T-helper 17 cell (primary cell): ENCODE measurements at places on chromosomes 11 and 22. TPM values are rescaled to one million over a fixed set of nuclear protein-coding genes. Genes with fewer than 3 reads are reported as not detected.

DNA sequence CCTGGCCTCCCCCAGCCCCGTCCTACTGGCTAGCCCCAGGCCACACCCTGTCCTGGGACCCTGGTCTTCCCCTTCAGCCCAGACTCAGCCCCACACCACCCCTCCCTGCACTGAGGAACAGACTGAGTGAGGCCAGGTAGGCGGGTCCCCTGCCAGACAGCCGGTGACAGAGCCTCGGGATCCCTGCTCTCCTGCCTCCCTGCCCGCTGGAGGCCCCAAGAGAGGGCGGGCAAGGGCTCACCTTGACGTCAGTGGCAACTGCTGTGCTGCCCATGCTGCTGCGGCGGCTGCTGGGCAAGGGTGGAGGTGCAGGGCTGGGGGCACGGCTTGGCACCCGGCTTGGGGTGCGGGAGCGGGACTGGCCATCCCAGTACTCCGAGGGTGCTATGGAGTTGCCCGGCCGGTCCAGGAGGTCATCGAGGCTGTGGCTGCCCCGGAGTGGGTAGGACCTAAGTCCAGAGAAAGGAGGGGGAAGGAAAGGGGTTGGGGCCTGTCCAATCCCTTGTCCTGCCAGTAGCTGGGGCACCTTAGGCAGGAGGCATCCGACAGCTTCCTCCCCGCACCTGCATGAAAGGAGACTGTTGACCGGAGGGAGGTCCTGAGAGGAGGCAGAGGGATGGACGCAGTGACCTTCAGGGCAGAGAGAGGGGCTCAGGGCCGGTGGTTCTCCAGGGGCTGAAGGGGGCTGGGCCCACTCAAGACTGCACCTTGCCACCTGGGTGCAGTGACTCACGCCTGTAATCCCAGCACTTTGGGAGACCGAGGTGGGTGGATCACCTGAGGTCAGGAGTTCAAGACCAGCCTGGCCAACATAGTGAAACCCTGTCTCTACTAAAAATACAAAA is 2.2 kb upstream of the SLC16A8 start:
- no peak for DNase-seq

DNA sequence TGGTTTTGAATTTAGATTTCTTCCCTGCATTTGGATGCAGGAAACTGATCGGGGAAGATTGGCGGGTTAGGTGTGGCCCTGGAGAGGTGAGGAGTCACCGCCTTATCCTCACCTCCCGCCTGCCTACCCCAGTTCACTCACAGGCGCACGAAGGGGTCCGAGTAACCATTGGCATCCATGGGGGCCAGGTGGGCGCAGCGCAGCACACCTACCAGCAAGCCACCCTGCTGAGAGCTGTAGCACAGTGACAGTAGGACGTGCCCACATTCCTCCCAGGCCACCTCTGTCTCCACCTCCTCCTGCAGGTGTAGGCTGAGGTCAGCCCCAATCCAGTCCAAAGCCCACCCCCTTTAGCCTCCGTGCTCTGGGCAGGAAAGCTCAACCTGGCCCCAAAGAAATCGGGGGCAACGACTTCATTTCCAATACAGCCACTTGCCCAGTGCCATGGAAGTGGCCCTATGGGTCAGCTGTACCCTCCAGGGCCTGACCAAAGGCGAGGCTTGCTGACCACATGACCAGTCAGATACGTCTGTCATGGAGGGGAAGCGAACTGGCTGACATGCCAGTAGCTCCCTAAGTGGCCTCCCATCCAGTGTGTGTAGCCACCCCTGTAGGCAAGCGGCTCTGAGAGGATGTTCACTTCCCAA is 6.7 kb downstream of the NDUFV1 start:
- no peak for DNase-seq

GRCh38 chr11:33942954-33943353 is 51.1 kb upstream of the LMO2 start:
- DNase-seq: no peak

DNA sequence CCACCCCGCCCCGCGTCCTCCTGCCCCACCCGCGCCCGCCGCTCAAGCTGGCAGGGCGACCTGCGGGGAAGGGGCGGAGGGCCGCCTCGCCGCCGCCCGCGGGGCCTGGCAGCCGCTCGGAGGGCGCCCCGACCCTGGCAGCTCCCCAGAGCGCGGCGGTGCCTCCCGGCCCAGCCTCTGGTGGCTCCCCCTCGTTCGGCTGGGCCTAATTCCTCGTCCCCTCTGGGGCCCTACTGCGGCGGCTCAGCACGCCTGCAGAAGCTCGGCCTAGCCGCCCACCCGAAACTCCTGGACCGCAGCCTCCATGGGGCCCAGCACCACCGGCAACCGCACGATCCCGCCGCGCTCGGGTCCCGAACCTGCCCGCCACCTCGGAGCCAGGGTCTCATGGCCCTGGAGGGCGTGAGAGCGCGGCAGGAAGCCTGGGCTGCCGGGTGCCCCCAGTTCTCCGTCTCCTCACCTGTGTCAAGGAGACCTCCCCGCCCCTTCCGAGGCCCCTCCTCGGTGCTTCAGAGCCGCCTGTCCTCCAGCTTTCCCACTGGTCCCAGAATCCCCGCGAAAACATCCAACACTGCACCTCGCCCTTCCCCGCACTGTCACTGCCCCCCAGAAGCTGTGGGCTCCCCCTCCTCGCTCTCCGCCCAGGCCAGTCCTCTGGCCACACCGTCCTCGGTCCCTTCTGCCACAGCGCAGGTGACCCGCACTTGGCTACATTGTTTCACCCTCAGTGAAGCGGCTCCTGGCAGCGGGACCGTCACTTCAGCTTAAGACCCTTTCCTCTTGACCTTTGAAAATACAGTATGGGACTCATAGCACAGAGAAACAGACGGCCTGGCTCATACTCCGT is 613 bp upstream of the GSC2 start:
- DNase-seq: no peak

GRCh38 chr11:2186669-2187279 is 15.2 kb upstream of the TH start:
- no peak for DNase-seq

GRCh38 chr11:111209543-111210355 is 35.8 kb upstream of the POU2AF2 start:
- DNase-seq: no peak

DNA sequence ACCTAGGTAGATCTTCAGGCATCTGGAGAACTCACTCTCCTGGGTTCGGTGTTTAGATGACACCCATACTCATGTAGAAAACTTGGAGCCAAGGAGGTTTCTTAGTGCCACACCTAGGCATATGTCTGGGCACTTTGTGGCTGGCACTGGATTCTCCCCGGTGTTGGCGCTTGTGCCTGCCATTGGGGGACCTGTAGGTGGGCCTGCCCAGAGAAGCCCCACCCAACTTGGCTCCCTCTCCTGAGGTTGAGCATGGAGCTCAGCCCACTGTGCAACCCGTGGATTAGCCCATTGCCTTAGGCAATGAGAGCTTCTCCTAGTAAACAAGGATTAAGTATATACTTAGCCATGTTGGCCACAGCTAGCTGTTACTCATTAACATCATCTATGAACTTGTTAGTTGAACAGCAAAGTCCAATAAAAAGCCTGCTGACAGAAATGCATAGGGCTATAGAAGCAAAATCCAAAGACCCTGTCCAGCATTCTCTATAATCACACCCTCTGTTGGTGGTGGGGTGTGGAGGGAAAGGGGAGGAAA is 335.5 kb upstream of the CHORDC1 start:
- no peak for DNase-seq

DNA sequence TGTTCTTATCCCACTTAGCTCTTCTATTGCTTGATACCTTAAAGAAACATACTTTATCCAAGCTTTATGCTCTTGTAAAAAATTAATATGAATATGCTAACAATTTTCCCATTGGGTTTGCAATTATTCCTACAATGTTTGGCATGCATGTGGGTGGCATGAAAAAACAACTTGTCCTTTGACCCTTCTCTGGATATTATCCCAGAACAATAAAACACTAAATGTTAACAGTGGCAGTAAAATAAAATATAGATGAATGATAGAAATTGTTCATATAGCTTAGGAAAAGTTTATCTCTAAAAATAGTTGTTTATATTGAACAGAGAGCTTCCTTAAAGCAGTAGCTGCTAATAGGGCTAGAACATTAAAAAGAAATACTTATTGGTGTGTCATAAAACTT is 860.5 kb upstream of the LRRC4C start:
- no peak for DNase-seq

- DNase-seq: no peak
These were observed 12.7 kb upstream of the TNNT3 start for GRCh38 chr11:1906611-1907423.

DNA sequence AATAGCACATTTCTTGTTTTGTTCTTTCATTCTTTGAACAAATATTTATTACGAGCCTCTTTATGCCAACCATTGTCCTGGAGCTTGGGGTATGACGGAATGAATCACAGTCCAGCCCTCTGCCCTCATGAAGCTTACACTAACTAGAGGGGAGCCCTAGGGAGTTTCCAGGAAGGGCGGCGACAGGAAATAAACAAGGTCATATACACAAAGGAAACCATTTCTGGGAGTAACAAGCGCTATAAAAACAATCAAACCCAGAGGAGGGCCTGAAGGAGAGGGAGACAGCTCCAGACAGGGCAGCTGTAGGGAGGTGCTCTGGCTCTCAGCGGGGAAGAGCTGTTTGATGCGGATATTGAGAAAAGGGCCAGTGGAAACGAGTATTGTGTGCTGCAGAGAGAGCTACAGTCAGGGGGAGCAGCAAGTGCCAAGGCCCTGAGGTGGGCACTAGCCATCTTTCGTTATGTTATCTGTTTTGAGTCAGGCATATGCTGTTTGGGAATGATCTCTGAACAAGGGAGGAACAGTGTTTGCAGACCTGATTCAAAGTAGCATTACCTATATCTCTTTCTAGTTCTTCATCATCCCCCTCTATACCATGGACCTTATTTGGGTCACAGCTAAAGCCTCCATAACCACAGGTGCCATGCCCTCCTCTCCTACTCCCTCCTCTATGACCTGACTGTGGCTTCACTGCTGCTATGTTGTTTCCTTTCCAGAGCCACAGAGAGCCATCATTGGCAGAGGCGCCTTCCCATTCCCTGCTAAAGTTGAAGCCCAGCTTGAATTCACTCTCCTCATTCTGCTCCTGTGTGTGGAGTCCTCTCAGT is 15.3 kb upstream of the ZBTB16 start:
- no peak for DNase-seq

GRCh38 chr11:130909650-130910049 is 6.6 kb downstream of the SNX19 start:
- DNase-seq: no peak

DNA sequence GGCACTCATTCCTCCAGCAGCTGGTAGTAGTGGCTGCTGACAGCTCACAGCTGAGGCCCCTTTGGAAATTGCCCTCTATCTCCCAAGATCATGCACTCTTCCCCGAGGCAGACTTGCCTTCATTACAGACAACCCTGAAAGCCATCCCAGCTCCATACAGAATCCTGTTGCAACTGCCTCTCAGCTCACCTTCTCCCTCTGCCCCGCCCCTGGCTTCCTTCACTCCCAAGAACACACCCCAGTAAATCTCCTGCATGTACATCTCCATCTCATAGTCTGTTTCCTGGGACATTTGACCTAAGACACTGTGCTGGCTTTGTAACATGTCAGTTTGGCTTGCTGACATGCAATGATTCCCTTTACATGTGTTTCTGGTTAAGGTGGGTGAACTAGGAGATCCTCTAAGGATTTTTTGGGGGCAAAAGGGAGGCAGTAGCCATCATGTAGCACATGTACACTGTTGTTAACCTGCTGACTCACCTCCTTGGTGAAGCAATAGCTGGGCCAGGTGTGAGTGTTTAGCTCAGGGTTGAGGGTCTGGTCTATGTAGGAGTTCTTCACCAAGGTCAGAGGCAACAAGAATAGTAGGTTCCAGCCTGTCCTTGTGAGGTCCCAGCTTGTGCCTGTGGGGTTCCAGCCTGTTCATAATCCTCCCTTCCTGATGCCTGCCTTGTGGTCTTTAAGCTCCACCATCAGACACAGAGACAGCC is 179.6 kb downstream of the CSNK2A3 start:
- no peak for DNase-seq

GRCh38 chr11:70244698-70245097 is 25.8 kb upstream of the PPFIA1 start:
- no peak for DNase-seq

DNA sequence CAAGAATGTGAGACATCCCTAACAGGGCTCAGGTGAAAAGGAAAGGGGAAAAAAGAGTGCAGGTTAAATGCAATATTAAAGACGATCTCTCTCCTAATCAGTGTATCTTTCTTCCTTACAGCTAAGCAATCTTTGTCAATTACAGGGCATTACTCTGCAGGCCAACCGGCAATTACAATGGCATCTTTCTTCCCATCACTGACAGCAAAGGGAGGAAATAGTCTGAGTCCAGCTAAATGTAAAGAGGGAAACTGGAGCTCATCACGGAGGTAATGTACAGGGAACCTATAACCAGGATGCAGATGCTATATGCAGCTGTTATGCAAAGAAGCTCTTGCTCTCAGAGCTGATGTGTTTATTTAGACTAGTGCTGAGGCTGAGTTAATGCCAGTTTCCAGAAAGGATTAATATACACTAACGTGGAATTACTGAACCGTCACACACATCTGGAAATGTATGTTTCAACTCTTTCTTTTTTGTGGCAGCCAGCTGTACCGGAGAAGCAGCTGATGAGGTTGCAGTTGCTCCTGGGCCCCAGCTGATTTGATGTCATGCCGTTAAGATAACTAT is 121.6 kb downstream of the KIRREL3 start:
- DNase-seq: no peak

- no peak for DNase-seq
These were observed 169.9 kb downstream of the CTTN start for GRCh38 chr11:70568035-70568813.

DNA sequence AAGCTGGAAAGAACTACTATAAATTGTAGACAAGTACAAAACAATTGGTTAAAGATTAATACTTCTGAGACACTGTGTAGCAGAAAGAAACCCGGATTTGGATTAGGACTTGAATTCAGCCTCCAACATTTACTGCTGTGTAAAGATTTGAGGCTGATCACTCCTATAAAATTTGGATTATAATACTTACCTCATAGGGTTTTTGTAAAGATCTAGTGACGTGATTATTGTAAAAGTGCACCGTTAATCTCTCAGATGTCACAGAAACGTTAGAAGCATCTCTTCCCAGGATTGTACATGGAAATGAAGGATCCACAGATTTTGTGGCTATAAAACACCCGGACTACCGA is 323 bp upstream of the HIKESHI start:
- no peak for DNase-seq

DNA sequence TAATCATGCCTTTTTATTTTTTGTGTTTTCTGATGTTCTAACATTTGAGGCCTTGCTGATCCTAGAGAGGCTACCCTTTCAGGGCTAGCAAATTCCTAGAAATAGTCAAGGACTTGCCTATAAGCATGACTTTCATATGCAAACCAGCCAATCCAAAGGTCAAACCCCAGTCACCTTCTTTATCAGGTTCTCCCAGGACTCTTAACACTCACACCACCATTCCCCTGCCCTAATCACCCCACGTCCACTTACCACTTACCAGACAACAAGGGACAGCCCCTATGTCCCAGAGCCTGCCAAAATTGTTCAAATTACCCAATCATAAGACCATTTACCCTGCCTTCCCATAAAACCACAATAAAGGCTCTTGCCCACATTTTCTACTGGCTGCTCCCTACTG is 1339.8 kb downstream of the LRRC4C start:
- no peak for DNase-seq

GRCh38 chr11:27242591-27242990 is 120.4 kb downstream of the CCDC34 start:
- no peak for DNase-seq

CRYBA4 gene
- not detected for total RNA-seq

OR2D2 gene
- not detected for total RNA-seq

ADAMTS8 gene
- total RNA-seq: not detected

CARD10 gene
- 0.12 TPM for total RNA-seq

CARD18 gene
- total RNA-seq: not detected

ACR gene
- not detected for total RNA-seq

SLC1A2 gene
- not detected for total RNA-seq

BEST1 gene
- total RNA-seq: 0.35 TPM

FAM76B gene
- 55.5 TPM for total RNA-seq
